ENCODE measurements at places on chromosomes 11 and 22.
A peak's percentile ranks its signal among the peaks of the same experiment; 100 is the strongest.

GRCh38 chr11:36713715-36714114 is 115.7 kb upstream of the RAG2 start:
- DNase-seq, result no peak

DNA sequence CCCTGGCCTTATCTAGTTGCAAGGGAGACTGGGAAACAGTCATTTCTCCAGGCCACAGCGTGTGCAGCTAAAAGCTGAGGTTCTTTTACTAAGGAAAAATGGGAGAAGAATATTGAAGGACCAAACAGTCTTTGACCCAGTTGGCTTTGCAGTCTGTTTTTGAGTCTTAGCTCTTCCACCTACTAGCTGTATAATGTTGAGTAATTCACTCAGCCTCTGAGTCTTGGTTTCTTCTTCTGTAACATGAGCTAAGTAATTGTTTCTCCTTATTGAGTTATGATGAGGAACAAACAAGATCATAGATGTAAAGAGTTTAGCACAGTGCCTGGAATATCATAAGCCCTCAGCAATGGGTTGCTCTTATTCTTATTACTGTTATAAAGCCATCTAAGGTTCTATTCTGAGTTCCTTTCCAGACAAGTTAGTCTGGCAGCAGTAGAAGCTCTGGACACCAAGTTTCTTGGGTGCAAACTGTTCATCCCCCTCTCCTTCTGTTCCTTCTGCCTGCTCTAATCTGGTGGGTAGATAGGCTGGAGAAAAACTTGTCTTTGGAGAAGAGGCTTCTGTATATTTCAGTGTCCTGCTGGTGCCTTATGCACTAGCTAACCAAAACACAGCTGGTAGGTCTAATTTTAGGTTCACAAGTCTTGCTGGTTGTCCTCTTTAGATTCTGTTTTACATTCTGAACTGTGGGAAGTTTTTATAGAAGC is 13.5 kb downstream of the TRIM44 start:
- no peak for DNase-seq

GRCh38 chr22:19086417-19086816 is 35.8 kb downstream of the DGCR2 start:
- no peak for DNase-seq

DNA sequence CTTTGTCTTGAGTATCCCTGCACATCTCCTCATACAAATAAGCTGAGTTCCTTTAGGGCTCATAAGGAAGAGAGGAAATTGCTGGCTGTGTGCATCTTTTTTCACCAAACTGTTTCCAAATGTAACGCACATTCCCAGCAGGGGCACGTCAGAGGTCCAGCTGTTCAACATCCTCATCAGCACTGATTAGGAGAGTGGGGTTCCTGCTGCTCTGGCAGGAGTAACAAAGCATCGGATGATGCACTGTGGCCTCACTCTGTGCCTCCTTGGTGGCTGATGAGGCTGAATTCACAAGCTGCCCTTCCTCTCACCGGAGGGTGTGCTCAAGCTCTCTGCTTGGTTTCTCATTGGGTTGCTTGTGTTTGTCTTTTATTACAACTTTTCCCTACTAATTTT is 35.5 kb upstream of the SLC25A1 start:
- no peak for DNase-seq

GRCh38 chr11:118882491-118882890 is 1.2 kb upstream of the CXCR5 start:
- DNase-seq, result no peak

GRCh38 chr22:39277142-39277607 is 32.4 kb upstream of the PDGFB start:
- DNase-seq, result no peak

- DNase-seq, result no peak
Measured at GRCh38 chr11:32581556-32581955, 2.1 kb upstream of the EIF3M start.

DNA sequence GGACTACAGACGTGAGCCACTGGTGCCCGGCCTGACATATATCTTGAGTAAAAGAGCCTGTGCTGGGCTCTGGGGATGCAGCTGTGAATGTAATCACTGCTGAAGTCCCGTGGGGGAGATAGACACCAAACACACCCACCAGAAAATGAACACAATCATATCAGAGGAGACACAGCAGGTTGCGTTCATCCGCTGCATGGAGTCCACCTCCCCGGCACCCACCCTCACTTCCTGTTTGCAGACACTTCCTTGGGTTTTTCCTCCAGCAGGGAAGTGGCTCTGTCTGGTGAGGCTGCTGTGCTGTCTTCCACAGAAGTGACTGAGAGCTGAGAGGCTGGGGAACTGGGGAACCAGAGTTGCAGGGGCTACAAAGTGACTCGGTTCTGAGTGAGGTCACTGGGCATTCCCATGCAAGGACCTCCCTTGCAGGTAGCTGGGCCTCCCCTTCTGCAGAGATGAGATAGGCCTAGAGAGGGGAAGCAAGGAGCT is 7.2 kb downstream of the MICALL1 start:
- DNase-seq, result no peak

DNA sequence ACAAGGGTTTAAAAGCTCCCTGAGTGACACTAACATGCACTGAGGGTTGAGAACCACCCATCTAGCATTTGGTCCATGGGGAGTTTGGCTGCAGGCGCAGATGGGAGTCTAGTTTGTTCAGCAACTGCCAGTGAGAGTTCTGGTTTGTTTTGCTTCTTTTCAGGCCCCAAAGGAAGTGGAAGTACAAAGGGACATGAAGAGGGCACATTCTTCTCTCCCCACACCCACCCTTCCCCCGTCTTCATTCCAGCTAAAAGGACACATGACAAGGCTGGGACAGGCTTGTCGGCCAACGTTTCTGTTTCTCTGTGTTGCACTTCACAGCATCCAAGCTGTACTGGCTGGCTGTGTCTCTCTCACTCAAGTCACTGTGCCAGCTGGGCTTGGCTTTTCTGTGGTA is 8.2 kb upstream of the ENDOD1 start:
- DNase-seq, result no peak

DNA sequence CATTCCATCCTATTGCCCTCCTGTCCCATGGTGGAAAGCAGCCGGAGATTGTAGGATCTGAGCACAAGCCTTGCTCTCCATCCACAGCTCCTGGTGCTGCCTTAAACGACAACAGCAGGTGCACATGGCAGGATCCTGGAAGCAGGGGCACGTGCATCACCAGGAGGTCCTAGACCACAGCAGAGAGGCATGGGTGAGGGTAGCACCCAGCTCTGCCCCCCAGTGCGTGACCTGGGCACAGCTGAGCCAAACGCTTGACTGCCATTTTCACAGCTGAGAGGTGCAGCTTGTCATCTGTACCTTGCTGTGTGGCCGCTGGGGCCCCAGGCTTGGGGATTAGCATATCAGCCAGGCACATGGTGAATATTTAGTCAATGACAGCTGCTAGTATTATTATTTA is 92.7 kb downstream of the NTM start:
- no peak for DNase-seq

DNA sequence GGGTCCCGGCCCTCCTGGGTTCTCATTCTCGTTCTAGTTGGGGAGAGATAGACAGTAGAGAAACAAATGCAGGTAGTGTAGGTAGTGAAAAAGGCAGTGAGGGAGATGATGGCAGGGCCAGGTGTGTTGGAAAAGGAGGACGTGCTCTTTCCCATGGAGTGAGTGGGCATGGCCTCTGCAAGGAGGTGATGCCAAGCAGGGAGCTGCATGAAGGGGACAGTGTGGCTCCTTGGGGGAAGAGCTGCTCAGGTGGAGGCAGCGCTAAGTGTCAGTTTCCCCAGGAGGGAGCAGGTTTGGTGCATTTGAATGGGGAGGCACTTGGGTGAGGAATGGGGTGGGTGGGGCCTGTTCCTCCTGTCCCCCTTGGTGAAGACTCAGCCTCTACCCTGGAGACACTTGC is 22.2 kb downstream of the MCM5 start:
- DNase-seq, result no peak

DNA sequence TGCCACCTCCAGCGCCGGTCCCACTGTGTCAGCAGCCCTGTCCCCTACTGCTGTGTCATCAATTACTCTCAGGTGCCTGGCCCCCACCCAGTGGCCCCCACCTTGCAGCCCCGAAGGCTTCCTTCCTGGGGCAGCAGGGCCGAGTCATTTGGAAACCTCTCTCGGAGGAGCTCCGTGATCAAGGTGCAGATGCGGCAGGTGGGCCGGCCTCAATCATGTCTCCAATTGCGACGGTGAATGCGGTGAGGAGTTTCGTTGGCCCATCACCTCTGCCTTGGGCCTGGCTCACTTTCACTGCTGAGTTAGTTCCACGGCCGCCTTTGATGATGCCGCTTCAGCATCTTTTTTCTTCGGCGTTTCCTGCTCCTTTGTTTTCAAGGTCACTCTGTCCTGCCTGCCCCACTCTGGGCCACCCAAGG is 11.3 kb upstream of the CXCR5 start:
- no peak for DNase-seq

GRCh38 chr11:19806251-19806650 is 93.6 kb downstream of the NAV2 start:
- no peak for DNase-seq

GRCh38 chr22:22593964-22594656 is 35.0 kb upstream of the PRAME start:
- peak; percentile 15 for DNase-seq

Measured in H54 (cell line).